Panc1 (cell line): ENCODE measurements at places on chromosomes 3 and 15. TPM values are rescaled to one million over a fixed set of nuclear protein-coding genes. Genes with fewer than 3 reads are reported as not detected.

DNA sequence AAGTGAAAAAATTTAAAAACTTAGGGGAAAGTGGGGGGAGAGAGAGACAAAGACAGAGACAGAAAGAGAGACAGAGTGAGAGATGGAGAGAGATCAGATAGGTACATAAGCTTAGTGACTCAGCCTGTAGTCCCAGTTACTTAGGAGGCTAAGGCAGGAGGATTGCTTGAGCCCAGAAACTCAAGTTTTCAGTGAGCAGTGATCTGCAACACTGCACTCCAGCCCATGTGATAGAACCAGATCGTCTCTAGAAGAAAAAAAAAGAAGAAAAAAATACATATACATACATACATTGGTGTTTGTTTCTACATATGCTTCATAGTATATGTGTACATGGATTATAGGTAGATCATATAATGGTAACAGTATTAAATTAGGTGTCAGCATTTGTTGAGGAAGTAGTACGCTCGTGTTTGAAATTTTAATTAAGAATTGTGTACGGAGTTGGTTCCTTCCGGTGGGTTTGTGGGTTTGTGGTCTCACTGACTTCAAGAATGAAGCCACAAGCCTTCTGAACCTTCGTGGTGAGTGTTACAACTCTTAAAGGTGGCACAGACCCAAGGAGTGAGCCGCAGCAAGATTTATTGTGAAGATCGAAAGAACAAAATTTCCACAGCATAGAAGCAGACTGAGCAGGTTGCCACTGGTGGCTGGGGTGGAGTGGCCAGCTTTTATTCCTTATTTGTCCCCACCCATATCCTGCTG is 38.3 kb upstream of the SNRPN start:
- H3K36me3 ChIP-seq: no peaks in the 10 kb centered on the region
- DNase-seq: no peak
- no peaks in the 10 kb centered on the region for H3K4me1 ChIP-seq
- H3K27ac ChIP-seq: no peak overlapping the region

DNA sequence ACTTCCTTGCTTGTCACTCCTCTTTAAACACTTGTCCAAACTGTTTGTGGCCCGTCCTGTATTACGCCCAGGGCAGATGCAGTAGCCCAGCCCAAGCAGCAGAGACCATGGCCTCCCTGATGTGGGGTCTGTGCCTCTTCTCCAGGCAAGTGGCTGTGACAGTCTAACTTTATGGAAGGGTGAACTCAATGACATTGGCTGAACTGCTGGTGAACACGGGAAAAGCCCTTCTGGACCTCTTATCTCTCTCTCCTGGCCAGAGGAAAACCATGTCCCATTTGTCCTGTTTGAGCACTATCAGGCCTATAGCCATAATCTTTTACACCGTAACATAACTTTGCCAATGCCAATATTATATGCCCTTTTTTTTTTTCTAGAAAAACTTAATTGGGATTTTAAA is 67.6 kb downstream of the SMAD3 start:
- H3K27ac ChIP-seq: peak overlapping the region; percentile 100
- H3K4me3 ChIP-seq: no peak overlapping the region
- no peak for DNase-seq

CTXN2 gene
- total RNA-seq: 0.05 TPM

DNA sequence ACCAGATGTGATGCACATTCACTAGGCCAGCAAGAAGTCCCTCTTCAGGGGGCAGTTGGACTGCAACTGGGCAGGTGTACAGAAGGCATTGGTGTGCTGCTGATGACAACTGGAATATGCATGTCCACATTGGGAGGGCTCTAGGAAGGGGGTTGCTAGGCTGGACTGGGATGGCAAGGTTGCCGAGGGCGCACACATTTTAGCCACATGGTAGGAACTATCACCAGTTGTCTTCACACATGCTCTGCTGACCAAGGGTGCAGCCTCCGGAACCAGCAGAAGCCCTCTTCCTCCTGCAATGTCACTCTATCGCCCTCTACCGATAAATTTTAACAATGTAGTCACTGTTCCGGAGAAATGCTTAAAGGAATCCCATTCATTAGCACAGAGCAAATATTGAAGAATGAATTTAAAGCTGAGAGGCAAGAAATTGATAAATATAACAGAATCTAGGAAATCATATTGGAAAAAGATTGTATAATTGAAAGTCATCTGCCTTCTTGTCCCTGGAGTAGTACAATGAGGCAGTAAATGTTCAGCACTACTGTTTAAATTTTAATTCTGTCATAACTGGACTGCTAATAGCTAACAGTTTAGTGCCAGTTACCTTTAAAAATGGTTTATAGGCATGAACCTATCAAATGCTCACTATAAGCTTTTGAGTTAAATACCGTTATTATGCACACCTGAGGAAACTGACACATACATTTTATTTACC is 22.6 kb upstream of the LYSMD4 start:
- no peaks in the 10 kb centered on the region for H3K4me1 ChIP-seq
- H3K27ac ChIP-seq: no peak overlapping the region
- H3K36me3 ChIP-seq: no peaks in the 10 kb centered on the region
- no peak overlapping the region for H3K4me3 ChIP-seq

GRCh38 chr3:17832016-17832415 is 89.6 kb upstream of the TBC1D5 start:
- no peaks in the 10 kb centered on the region for H3K4me1 ChIP-seq
- H3K27me3 ChIP-seq: 0 out of 2 replicates have a peak, but pooled peaks cover 2% of the 10 kb centered on the region
- H3K4me3 ChIP-seq: no peak overlapping the region
- no peaks in the 10 kb centered on the region; the same call in 1 of the 2 replicates for H3K36me3 ChIP-seq

- no peaks in the 10 kb centered on the region for H3K27me3 ChIP-seq
- H3K4me1 ChIP-seq: no peaks in the 10 kb centered on the region
- DNase-seq: no peak
- H3K4me3 ChIP-seq: no peak overlapping the region
Observed at GRCh38 chr3:112579232-112579631, 17.4 kb downstream of the SLC35A5 start.

GLDN gene
- 0.57 TPM for total RNA-seq

GRCh38 chr15:49904296-49904695 is 214.7 kb downstream of the ATP8B4 start:
- DNase-seq: no peak
- no peaks in the 10 kb centered on the region for H3K36me3 ChIP-seq
- H3K27me3 ChIP-seq: no peaks in the 10 kb centered on the region
- no peaks in the 10 kb centered on the region for H3K4me1 ChIP-seq
- H3K27ac ChIP-seq: no peak overlapping the region

LRRK1 gene
- 88.0 TPM for total RNA-seq

DNA sequence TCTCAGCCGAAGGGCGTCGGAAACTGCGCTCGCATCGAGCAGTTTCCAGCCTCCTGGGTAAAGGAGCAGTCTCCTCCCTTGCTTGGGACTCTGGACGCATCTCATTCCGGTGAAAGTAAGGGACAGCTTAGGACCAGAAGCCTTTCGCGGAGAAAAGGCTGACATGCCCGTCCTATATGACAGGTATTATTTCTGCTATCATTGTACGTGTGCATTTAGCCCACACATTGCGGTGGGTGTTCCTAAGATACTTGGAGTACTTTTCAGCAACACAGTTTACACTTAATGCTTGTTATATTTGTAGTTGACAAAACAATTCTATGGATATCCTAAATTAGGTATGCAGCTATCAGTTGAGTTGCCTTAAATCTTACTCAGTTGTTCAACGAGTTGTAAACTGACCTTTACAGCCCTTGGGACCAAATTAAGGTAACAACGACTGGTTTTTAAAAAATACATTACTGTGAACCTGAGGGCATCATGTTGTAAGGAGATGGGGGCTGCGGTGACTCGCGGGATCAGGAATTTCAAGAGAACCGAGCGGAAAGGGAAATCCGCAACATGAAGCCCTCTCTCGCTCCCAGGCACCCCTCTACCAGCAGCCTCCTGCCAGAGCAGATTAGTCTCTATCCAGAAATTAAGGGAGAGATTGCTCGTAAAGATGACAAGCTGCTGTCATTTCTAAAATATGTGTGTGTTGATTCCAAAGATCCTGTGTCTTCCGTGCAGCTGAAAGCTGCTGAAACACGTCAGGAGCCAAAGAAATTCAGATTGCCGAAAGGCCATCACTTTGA is 632 bp upstream of the COPS2 start:
- peaks cover 3% of the 10 kb centered on the region; the same call in 1 of the 2 replicates for H3K4me1 ChIP-seq
- H3K27ac ChIP-seq: peak overlapping the region; percentile 93
- no peak for DNase-seq

DNA sequence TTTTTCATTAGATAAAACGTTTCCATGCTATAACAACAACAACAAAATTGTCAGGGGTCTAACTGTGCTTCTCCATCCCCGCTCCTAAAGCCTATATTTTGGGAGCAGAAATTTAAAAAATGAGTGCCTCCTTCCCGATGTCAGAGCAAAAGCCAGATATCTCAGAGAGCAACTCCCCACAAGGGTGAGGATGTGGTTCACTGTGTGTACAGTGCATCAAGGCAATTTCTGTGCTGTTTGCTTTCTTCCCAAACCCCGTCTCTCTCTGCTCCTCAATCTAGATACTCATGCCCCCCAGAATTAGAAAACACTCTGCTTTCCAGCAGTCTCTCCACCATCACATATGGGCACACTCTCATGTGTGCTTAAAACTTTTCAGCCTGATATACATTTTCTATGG is 76.7 kb upstream of the MBNL1 start:
- no peak for DNase-seq
- H3K27me3 ChIP-seq: no peaks in the 10 kb centered on the region
- H3K4me1 ChIP-seq: 0 out of 2 replicates have a peak, but pooled peaks cover 5% of the 10 kb centered on the region

GRCh38 chr3:134640872-134641470 is 9.9 kb downstream of the KY start:
- H3K4me3 ChIP-seq: no peak overlapping the region
- peaks cover 2% of the 10 kb centered on the region; the same call in 1 of the 2 replicates for H3K27me3 ChIP-seq
- no peak for DNase-seq
- no peaks in the 10 kb centered on the region for H3K4me1 ChIP-seq

PPP1R14D gene
- 0.64 TPM for total RNA-seq

DNA sequence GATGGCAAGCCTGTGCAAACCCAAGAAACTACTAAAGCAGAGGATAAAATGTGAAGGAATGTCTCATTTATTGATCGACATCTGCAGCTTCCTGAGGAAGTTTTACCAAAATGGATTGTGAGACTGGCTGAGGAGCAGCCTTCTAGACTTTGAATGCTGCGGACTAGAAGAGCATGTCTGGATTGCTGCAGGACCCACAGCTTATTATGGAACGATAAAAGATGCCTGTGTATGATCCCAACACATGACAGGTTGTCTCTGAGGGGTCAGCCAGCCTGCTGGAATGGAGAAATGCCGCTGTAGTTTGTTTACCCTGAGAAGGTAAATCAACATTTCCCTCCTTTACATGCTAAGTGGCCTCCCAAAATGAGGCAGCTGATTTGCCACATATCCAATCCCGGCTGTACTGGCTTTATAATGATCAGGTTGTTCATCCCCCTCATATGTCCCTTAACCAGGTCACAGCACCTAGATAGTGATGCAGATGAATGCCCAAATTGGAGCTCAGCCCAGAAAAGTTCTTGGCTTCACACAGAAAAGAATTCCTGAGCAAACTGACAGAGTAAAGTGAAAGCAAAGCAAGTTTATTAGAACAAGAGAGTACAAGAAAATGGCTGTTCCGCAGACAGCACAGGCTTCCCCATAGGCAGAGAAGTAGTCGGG is 63.9 kb downstream of the IL12A start:
- H3K27me3 ChIP-seq: no peaks in the 10 kb centered on the region
- peak overlapping the region; percentile 12; the same call in 1 of the 2 replicates for H3K27ac ChIP-seq
- DNase-seq: no peak

MUC20 gene
- total RNA-seq: not detected

PTX3 gene
- 2.1 TPM for total RNA-seq

GRCh38 chr3:126474498-126475412 is 936 bp downstream of the ZXDC start:
- H3K36me3 ChIP-seq: peaks cover 22% of the 10 kb centered on the region
- H3K27ac ChIP-seq: peak overlapping the region; percentile 82
- peaks cover 22% of the 10 kb centered on the region for H3K4me1 ChIP-seq
- no peaks in the 10 kb centered on the region for H3K27me3 ChIP-seq
- no peak for DNase-seq

DNA sequence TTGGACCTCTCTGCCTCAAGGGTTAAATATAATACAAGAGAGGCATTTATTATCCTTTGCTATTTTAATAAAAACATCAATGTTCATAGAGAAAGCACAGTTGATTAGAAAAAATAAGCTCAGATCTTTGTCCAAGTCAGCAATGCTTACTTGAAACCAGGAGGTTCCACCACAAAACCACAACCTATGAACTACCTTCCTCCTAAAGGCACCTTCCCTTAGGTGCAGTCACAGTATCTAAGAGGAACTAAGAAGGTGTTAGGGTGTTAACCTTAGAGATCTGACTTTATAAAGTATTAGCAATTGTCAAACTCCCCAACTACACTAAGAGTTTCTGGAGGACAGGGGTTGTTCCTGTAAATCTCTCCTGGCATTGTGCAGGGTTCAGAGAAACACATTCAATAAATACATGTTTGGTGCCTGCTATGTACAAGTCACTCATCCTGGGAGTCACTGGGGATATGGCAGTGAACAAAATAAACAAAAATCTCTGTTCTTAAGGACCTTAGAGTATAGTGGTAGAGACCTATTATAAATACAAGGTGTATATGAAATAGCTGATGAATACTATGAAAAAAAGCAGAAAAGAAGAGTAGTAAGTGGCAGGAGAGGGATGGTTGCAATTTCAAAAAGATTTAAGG is 208.6 kb downstream of the NFKBIZ start:
- no peak for DNase-seq
- no peaks in the 10 kb centered on the region for H3K4me1 ChIP-seq
- no peaks in the 10 kb centered on the region for H3K36me3 ChIP-seq
- H3K27ac ChIP-seq: no peak overlapping the region
- no peaks in the 10 kb centered on the region for H3K27me3 ChIP-seq

KIF7 gene
- total RNA-seq: 6.5 TPM

CAMKV gene
- total RNA-seq: 0.85 TPM

TMEM108 gene
- total RNA-seq: 0.41 TPM

- no peaks in the 10 kb centered on the region for H3K4me1 ChIP-seq
- peaks cover 16% of the 10 kb centered on the region for H3K27me3 ChIP-seq
- no peak overlapping the region for H3K27ac ChIP-seq
- H3K4me3 ChIP-seq: no peak overlapping the region
Observed at GRCh38 chr3:138137861-138138260, 5.7 kb upstream of the A4GNT start.

DNAJB8 gene
- not detected for total RNA-seq

SLC38A3 gene
- 6.0 TPM for total RNA-seq

AADACL2 gene
- total RNA-seq: not detected

GRCh38 chr15:31344823-31345605 is 18.4 kb downstream of the KLF13 start:
- no peaks in the 10 kb centered on the region for H3K36me3 ChIP-seq
- no peak for DNase-seq
- no peak overlapping the region for H3K27ac ChIP-seq
- no peaks in the 10 kb centered on the region for H3K27me3 ChIP-seq
- H3K4me1 ChIP-seq: no peaks in the 10 kb centered on the region; the same call in 1 of the 2 replicates

DNA sequence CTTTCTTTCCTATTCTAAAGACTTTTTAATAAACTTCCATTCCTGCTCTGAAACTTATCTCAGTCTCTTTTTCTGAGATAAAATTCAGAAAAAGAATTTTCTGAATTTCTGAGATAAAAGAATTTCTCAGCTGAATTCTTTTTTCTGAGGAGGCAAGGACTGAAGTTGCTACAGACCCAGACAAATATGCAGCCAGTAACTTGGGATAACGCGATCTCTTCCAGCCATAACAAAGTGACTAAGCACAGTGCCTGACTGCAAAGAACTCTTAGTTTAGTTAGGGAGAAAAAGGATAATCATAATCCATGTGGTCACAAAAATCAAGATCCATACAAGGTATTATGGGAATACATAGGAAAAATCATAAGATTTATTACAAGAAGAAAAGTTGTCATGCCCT is 222.0 kb upstream of the GAP43 start:
- DNase-seq: no peak
- H3K27ac ChIP-seq: no peak overlapping the region
- no peaks in the 10 kb centered on the region for H3K27me3 ChIP-seq
- H3K36me3 ChIP-seq: no peaks in the 10 kb centered on the region

GRCh38 chr15:36359286-36359685 is 220.1 kb upstream of the CDIN1 start:
- no peaks in the 10 kb centered on the region for H3K36me3 ChIP-seq
- H3K27ac ChIP-seq: no peak overlapping the region
- DNase-seq: no peak
- H3K4me1 ChIP-seq: no peaks in the 10 kb centered on the region

KBTBD8 gene
- 0.98 TPM for total RNA-seq
